Right lung (tissue), 10 donors: ENCODE measurements at places on chromosomes 11 and 22. TPM values are rescaled to one million over a fixed set of nuclear protein-coding genes. Genes with fewer than 3 reads are reported as not detected.

BACE1-AS gene
- polyA plus RNA-seq = 21.6 TPM

TRIM34 gene
- polyA plus RNA-seq = 23.0 TPM

IGSF9B gene
- polyA plus RNA-seq = 4.8 TPM

BLID gene
- polyA plus RNA-seq = not detected

MOGAT2 gene
- not detected for polyA plus RNA-seq

CNGA4 gene
- 1.2 TPM for polyA plus RNA-seq

SHANK2 gene
- 19.5 TPM for polyA plus RNA-seq

MSANTD4 gene
- polyA plus RNA-seq = 22.7 TPM

PGR gene
- polyA plus RNA-seq = 3.4 TPM

CD3D gene
- polyA plus RNA-seq = 0.67 TPM

MOV10L1 gene
- polyA plus RNA-seq = 2.1 TPM

OR2D2 gene
- not detected for polyA plus RNA-seq

MYBPC3 gene
- polyA plus RNA-seq = not detected

B4GALNT4 gene
- 57.2 TPM for polyA plus RNA-seq

EHF gene
- polyA plus RNA-seq = 11.7 TPM

NAV2 gene
- polyA plus RNA-seq = 22.2 TPM

MMP8 gene
- 0.05 TPM for polyA plus RNA-seq

MRGPRX3 gene
- polyA plus RNA-seq = not detected

OR2AG1 gene
- 0.05 TPM for polyA plus RNA-seq
